ENCODE measurements at places on chromosomes 1 and 21.

DNA sequence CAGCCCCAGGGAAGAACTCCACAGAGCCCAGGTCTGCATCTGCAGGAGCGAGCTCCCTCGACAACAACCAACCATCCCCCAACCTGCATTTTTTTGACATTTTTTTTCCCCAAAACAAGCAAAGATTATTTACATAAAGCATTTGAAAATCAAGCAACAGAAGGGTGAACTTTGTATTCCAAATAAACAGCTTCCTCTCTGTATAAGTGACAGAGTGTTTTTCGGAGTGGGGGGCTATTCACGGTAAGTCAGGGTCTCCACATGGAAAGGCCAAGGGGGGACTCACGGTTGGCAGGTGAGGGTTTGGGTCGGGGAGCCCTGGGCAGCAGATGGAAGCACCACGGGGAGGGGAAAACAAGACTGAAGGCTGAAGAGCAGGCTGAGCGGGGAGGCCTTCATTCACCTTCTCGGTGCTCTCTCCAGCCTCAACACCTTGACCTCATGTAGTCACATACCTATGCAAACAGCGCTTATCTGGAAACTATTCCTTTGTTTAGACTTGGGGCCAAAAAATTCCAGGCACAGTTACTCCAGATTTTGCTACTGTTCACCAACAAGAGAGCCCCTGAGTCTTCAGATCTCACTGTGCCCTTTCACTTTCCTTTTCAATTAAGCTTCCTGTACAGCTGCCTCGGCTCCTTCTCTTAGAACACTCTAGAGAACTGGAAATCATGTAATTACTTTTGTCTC lies 27.6 kb downstream of the C2CD2 start:
- DNase-seq = no peak

DNA sequence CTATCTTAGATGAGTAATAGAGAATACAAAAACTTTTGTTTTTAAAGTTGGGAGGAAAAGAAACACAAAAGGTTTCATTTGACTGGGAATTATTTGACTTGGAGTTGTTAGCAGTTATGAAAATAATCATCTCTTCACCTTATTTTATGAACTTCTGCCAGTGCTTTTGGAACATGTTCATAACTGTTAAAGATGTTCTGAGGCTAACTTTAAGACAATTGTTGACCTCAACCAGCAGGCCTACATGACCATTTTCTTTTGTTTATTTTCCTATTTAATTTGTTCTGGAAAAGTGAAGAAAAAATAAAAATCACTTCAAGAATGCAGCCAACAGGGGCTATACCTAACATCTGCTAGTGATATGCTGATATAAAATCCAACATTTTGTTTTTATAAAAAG lies 37.4 kb downstream of the JAM2 start:
- no peak for DNase-seq

DNA sequence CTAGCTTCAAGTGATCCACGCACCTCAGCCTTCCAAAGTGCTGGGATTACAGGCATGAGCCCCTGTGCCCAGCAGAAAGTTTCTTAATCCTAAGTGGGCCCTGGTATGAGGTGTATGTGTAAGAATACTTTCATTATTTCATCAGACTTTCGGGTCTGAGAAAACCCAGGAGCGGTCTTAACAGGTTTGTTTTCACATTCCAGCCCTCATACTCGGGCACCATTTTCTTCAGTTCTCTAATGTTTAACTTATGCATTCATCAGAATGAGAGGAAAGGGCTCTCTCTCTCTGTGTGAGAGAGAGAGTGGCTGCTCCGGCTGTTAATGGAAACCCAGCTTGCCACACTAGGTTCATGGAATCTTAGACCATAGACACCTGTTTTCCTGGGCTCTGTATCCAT lies 4.2 kb upstream of the PADI1 start:
- DNase-seq = no peak

GRCh38 chr1:29675481-29676263 lies 439.4 kb downstream of the PTPRU start:
- no peak for DNase-seq

GRCh38 chr1:22685591-22686059 lies 25.0 kb upstream of the EPHB2 start:
- no peak for DNase-seq

GRCh38 chr1:20682571-20683236 lies 21.5 kb upstream of the DDOST start:
- no peak for DNase-seq

DNA sequence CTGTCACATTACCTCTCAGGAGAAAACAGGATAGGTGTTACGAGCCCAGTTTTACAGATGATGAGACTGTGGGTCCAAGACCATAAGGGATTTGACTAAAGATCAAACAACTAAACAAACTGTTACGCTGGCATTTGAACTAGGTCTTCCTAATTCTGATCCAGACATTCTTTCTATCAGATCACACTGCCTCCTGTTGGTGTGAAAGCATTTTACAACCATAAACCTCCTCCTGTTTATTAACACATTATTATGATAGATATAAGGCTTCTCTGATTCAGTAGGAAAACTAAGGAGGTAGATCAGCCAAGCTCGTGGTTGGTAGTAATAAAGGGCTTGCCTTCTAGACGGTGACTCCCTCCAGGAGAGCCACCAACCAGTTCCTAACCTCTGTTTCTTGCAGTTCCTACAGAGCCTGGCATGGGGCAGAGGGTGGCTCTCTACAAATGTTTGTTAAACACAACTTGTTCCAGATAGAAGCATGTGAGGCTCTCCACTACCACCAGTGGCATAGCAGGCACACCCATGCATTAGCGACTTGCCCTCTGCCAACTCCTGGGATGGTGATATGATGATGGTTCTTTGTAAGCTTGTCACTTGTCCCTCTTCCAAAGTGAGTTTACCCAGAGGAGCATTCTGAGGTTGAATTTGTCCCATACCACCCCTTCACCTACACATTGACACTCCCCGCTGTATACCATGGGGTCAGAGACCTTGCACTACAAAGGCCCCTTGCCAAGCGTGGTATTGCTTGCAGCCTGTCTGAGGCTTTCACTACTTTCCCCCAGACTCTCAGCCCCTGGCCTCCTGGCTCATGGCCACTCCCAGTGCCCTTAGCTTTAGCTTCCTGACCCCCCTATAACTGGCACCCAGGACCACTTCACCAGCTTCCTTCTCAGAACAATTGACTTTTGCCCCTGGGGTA lies 96.4 kb upstream of the HOOK1 start:
- DNase-seq = no peak

DNA sequence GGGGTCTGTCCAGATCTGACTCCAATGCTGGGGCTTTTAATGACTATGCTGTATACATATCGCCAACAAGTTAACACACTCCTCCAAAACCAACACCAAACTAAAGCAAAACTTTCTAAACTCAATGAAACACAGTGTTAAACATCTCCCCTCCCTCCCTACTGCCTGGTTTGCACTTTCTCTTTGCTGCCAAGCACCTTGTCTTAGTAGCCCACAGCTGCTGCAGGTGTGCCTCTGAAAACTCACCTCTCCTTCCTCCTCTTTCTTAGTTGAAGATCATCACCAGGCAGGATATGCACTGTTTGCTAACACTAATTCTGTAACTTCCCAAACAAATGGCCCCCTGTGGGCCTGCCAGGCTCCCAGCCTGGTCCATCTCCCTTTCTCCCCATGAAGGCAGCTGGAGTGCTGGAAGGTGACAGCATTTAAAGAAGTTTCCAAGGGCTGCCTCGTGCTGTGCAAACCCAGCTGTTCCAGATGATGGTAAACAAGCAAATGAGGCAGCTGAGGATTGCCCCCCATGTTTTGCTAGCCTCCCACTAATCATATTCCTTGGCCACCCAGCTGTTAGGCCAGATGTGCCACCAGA lies 213.7 kb downstream of the ASTN1 start:
- no peak for DNase-seq

- DNase-seq = no peak
Observed at GRCh38 chr1:225745273-225745672, 32.4 kb upstream of the SRP9 start.

GRCh38 chr1:154158307-154159125 lies 3.6 kb upstream of the NUP210L start:
- DNase-seq = no peak

GRCh38 chr1:23816906-23817305 lies 8.3 kb downstream of the HMGCL start:
- no peak for DNase-seq
